ENCODE measurements at places on chromosomes 4 and X. TPM values are rescaled to one million over a fixed set of nuclear protein-coding genes. Genes with fewer than 3 reads are reported as not detected.

- no peak for DNase-seq
Measured at GRCh38 chrX:13690836-13691235, 1.9 kb downstream of the RAB9A start.

- DNase-seq = no peak
Measured at GRCh38 chr4:88297212-88297516, 12.8 kb upstream of the PPM1K start.

- DNase-seq = no peak
Measured at GRCh38 chrX:103704863-103705262, 5.8 kb upstream of the TMEM31 start.

GRCh38 chr4:61493041-61493440, 292.9 kb downstream of the ADGRL3 start:
- no peak for DNase-seq

The PRPS1 gene
- 24.3 TPM for total RNA-seq

The SOWAHB gene
- under 0.01 TPM for total RNA-seq

The WFS1 gene
- 48.2 TPM for total RNA-seq

The BTC gene
- 102 TPM for total RNA-seq

All from sigmoid colon (tissue), 7 donors.